ENCODE measurements at places on chromosomes 5 and 9. TPM values are rescaled to one million over a fixed set of nuclear protein-coding genes. Genes with fewer than 3 reads are reported as not detected.

GRCh38 chr5:147912011-147912410 is 5.7 kb upstream of the C5orf46 start:
- no peak for DNase-seq
- H3K36me3 ChIP-seq, result no peaks in the 10 kb centered on the region
- H3K4me1 ChIP-seq, result no peaks in the 10 kb centered on the region
- H3K27me3 ChIP-seq, result no peaks in the 10 kb centered on the region
- no peak overlapping the region for H3K4me3 ChIP-seq
- peak overlapping the region; percentile 31 for H3K27ac ChIP-seq

DNA sequence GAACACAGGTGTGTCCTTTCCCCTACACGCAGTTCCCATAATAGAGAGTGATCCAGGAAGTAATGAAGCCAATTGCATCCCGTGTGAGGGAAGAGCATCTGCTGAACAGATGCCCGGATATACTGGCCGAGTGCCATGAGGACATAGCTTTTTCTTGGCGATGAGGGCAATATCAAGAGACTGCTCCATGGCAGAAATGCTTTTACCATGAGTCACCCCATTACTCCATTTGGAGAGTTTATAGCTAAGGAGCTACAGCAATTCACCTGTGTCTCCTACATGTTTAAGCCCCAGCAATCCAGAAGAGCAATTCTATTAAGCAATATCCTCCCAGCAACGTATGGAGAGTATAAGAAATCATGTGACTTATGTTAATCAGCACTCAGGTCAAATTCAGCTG is 222.0 kb upstream of the KLF4 start:
- DNase-seq, result no peak
- no peaks in the 10 kb centered on the region for H3K4me1 ChIP-seq
- no peaks in the 10 kb centered on the region for H3K36me3 ChIP-seq
- H3K4me3 ChIP-seq, result no peak overlapping the region
- no peak overlapping the region for H3K27ac ChIP-seq

GRCh38 chr5:74664551-74664950 is 20.5 kb upstream of the HEXB start:
- DNase-seq, result no peak
- H3K4me1 ChIP-seq, result no peaks in the 10 kb centered on the region
- no peaks in the 10 kb centered on the region for H3K27me3 ChIP-seq

DNA sequence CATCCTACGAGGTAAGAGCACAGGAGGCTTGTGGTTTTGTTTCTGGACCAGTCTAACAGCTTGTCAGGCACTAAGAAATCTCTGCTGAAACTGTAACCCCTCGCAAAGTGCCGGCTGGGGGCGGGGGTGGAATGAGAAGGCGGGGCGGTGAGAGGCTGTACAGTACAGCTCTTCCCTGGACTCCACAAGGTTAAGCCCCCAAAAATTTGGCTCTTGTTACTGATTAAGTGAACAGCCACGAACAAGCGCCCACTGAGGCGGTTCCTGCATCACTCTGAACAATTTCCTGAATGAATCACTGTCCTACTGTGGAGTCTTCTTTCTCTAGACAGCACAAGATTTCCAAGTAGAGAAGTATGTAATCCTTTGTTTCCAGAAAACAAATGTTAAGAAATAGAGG is 6.8 kb downstream of the FBP2 start:
- DNase-seq, result no peak
- H3K27me3 ChIP-seq, result no peaks in the 10 kb centered on the region
- no peak overlapping the region for H3K27ac ChIP-seq
- H3K36me3 ChIP-seq, result no peaks in the 10 kb centered on the region
- no peak overlapping the region for H3K4me3 ChIP-seq

DNA sequence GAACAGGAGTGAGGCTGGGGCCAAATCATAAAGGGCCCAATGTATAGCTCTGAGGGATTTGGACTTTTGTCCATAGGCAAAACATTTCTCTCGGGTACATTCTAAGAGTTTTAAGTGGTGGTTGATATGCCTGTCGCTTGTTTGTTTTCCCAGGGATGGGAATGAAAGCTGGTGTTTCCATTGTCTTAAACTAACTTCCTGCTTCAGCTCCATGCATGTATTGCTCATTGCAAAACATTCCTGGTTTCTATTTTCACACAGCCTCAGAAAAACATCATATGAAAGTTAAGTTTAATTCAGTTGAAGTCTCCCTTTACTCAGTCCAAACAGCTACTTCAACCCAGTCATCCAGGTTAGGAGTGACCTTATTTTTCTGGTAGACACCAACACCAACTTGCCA is 235.0 kb downstream of the ACTL7B start:
- H3K4me1 ChIP-seq, result no peaks in the 10 kb centered on the region
- H3K27me3 ChIP-seq, result no peaks in the 10 kb centered on the region
- no peak overlapping the region for H3K27ac ChIP-seq
- no peak for DNase-seq
- H3K36me3 ChIP-seq, result no peaks in the 10 kb centered on the region
- no peak overlapping the region for H3K4me3 ChIP-seq

DNA sequence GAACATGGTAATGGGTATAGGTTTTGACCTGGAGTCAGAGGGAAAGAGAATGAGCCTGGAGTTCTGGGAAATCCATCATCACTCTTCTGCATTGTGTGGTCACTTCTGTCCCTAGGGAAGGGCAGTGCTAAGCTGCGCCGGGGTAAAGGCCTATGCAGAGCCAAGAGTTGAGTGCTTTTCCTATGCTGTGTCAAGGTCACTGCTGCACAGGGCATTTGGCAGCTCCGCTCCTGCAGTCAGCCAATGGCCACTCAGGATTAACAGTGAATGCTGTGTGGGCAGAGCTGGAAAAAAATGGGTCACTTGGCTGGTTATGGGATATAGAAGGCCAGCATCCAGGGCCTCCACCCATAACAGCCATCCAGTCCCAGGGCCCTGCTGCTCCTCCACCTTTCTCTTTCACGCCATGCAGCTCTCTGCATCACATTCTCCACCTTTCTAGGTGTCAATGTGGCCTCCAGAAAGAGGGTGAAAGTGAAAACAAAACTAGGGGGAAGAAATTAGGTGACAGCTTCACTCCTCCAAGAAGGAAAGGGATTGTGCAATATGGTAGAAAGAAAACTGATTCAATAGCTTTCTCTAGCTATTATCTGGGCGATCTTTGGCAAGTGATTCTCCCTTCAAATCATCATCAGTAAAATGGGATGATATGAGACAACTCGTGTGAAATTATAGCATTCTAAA is 279.3 kb upstream of the ANKRD55 start:
- H3K27ac ChIP-seq, result no peak overlapping the region
- H3K27me3 ChIP-seq, result no peaks in the 10 kb centered on the region
- no peaks in the 10 kb centered on the region for H3K36me3 ChIP-seq

GRCh38 chr9:23555851-23556250 is 270.2 kb downstream of the ELAVL2 start:
- H3K4me1 ChIP-seq, result no peaks in the 10 kb centered on the region
- no peaks in the 10 kb centered on the region for H3K27me3 ChIP-seq
- H3K27ac ChIP-seq, result no peak overlapping the region
- no peaks in the 10 kb centered on the region for H3K36me3 ChIP-seq

DNA sequence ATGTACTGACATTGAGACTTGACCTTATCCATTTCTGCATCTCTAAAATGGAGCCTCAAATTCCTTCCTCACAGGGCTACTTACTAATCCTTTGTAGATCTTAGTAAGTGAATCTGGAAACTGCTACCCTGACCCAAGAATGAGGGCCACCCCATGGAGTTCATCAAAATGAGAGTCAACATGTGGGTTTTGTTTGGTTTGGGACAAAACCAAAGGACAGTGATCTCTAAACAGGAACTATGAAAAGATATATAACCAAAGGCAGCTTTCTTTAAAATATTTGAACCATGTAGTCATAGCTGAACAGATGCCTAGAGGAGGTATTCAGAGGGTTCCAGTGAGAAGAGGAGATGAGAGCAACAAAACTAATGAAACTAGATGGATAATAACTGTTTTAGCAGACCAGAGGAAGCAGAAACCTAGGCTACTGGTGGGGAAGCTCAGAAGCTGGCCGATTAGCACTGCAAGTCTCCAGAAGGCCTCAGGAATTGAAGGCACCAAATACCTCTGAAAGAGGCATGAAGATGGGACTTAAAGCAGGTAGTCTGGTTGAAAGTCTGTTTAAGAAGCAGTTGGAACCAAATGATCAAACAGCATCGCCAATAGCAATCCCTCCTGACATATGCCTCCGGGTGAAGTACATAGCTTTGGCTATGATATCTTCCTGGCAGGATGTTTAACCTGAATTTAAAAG is 45.8 kb downstream of the THOC3 start:
- no peak overlapping the region for H3K27ac ChIP-seq
- no peaks in the 10 kb centered on the region for H3K36me3 ChIP-seq
- no peak for DNase-seq
- H3K4me1 ChIP-seq, result no peaks in the 10 kb centered on the region
- H3K4me3 ChIP-seq, result no peak overlapping the region
- no peaks in the 10 kb centered on the region for H3K27me3 ChIP-seq

DNA sequence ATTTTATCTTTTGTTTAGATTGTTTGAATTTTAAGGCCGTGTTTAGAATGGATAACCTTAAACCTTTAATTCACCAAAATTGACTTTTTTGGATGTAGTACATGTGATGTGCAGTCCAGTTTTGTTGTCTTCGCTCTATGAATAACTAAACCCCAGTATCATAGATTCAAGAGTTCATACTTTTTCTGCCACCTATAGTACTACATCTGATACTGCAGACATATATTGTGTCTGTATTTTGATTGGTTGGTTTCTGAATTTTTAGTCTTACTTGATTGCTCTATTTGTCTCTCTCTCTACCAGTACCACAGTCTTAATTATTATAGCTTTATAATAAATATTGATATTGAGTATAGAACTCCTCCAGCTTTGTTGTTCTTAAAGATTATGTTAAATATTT is 58.1 kb downstream of the PPIP5K2 start:
- no peak for DNase-seq
- H3K4me1 ChIP-seq, result no peaks in the 10 kb centered on the region
- H3K27me3 ChIP-seq, result no peaks in the 10 kb centered on the region
- H3K27ac ChIP-seq, result no peak overlapping the region

DNA sequence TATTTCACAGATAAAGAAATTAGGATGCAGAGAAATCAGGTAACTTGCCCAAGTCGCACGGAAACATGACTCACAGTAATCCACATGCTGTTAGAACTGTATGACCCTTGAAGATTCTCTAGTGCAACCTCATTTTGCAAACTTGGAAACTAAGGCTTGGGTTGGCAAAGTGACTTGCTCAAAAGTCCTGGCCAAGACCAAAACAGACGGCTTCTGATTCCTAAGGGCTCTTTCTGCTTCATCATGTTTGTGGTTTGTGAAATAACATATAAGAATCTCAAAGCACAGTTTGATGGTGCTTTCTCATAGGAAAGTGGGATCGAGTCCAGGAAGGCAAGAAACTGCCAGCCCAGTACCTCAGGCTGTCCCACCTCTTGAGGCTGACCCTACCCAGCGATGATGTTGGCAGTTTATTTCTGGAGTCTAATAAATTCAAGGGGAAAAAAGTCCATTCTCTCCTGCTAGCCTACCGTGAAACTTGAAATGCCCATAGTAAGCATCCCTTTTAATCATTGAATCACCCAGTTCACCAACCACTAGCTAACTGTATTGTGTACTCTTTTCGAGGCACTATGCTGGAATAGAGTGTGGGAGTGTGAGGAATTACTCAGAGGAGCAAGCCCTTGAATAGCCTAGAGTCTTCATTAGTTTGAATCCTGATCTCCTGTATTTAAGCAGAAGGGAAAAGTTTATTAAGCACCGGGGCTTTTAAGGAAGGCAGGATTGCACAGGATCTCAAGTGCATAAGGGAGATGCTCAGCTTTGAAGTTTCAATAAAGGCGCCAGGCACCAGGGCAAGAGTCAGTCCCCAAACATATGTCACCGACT is 14.1 kb downstream of the CAPSL start:
- H3K36me3 ChIP-seq, result no peaks in the 10 kb centered on the region
- H3K27me3 ChIP-seq, result no peaks in the 10 kb centered on the region
- no peaks in the 10 kb centered on the region for H3K4me1 ChIP-seq
- no peak overlapping the region for H3K27ac ChIP-seq

Gene FOXD4L4
- total RNA-seq, result not detected

Gene ADGRD2
- 1.0 TPM for total RNA-seq

Gene CDHR2
- not detected for total RNA-seq

All from prostate gland (tissue), 2 donors.